ENCODE measurements at places on chromosomes 13 and 19. TPM values are rescaled to one million over a fixed set of nuclear protein-coding genes. Genes with fewer than 3 reads are reported as not detected.
A peak's percentile ranks its signal among the peaks of the same experiment; 100 is the strongest.

- no peak for DNase-seq
Observed at GRCh38 chr19:18419195-18419698, at the start of gene SSBP4. SSBP4 (plus strand) TSS chr19:18419398; CDS start chr19:18419649, 251 bp downstream.

GRCh38 chr13:79361299-79361698 lies 44.8 kb downstream of the RBM26 start:
- no peak for DNase-seq

DNA sequence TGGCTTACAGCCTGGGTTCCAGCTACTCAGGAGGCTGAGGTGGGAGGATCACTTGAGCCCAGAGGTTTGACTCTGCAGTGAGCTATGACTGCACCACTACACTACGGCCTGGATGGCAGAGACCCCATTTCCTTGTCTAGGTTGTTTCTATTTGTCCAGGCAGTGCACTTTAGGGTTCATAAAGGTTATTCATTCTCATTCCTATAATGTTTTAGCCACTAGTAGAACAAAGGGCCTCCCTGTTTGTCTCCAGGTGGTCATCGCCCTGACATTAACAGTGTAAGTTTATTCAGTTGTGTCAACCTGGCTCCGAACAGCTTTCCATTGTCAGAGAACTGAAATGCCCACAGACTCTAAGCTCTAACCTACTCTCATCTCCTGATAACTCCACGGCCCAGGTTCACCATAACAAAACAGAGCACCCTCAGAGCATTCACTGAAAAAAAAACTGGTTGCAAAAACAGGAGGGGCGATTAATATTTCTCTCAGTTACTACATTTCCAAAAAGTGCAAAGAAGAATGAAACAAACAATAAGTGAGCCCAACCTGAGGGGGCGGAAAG lies 37.1 kb downstream of the SMAD9 start:
- DNase-seq, result no peak

DNA sequence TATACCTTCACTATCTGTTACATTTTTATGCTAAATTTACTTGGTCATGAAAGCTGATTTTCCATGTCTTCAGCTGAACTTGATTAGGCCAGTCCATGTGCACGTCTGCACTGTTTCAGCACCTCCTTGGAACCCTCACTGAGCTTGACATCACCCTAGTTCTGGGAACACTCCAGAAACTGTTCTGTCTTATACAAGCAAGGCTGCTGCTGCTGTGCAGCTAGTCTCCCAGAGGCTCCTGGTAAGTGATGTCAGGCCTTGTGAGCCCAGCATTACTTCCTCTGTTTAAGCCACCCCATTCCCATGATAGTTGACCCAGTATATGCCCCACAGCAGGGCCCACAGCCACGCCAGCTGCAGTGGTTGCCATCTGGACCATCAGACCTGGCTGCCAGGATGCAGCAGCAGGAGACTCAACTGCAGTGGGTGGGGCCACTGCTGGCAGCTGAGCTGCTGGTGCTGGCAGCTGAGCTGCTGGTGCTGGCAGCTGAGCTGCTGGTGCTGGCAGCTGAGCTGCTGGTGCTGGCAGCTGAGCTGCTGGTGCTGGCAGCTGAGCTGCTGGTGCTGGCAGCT lies 90.5 kb upstream of the AKAP11 start:
- no peak for DNase-seq

The UPF3A gene
- total RNA-seq, result 59.1 TPM

GRCh38 chr19:14056741-14057356 lies 5.0 kb downstream of the PALM3 start:
- DNase-seq, result no peak

DNA sequence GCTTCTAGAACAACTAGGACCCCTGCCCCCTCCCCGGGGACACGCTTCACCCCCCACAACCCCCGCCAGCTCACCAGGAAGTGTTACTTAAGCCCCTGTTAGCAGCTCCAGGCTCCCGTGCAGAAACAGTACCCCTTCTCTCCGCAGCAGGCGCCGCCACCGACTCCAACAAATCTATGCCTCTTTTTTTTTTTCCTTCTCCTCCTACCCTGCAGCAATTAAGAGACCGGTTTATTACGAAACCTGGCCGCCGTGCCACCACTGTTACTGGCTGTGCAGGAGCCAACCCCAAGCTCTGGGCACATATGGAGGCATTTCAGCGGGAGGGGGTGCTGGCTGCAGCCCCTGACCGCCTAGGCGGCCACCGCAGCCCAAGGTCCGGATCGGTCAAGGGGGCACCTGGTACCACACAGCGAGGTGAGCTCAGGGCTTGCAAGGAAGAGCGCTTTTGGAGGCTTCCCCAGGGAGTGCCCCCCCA lies 2.4 kb downstream of the GADD45B start:
- peak; percentile 85 for DNase-seq

GRCh38 chr13:76019421-76020044 lies 383.4 kb downstream of the LMO7 start:
- no peak for DNase-seq

DNA sequence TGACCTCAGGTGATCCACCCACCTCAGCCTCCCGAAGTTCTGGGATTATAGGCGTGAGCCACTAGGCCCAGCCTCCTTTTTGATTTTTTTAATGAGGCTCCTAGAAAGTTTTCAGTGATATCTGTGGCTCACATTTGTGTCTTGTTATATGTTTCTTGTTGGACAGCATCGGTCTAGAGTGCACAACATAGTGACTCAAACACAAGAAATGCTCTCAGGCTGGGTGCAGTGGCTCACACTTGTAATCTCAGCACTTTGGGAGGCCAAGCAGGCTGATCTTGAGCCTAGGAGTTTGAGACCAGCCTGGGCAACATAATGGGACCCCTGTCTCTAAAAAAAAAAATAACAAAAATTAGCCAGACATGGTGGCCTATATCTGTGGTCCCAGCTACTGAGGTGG lies 8.2 kb downstream of the PHF11 start:
- DNase-seq, result no peak

DNA sequence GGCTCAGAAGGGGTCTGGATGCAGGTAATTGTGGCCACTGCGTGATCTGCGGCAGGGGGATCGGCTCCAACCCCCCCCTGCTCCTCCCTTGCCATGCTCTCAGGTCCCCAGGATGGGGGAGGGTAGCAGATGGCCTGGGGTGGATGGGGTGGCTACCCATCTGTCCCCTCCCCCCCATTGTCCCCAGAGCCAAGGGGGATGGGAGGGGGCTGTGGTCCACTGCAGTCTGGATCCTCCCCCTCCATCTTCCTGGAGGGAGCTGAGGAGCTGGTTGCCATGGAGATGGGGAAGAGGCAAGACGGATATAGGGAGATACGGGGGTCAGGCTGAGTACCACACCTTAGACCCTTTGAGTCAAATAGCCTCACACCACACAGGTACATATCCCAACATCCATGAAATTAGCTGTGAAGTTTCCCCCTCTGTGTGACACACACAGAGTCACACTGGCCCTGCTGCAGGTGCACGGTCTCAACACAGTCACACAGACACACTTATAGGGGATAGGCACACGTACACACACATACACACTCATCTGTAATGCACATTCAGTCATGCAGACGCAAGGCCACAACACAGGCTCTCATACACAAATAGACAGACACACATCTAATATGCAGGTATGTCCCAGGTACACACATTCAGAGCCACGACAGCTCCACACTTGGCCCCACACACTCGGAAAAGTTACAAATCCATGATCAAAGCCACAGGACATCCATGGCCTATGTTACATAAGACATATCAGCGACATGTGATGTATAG lies 1.8 kb upstream of the NOVA2 start:
- DNase-seq, result no peak

The HRC gene
- 5.1 TPM for total RNA-seq

The SIAH3 gene
- total RNA-seq, result 0.08 TPM

- no peak for DNase-seq
Observed at GRCh38 chr19:41577833-41578232, 1.9 kb downstream of the CEACAM21 start.

All from ureter (tissue), 1 donor.